ENCODE measurements at places on chromosomes 7 and 10.

- DNase-seq, result no peak
Observed at GRCh38 chr10:35304649-35305048, 31.7 kb upstream of the CCNY start.

- no peak for DNase-seq
Observed at GRCh38 chr7:49775065-49775948, 1.9 kb downstream of the VWC2 start.

GRCh38 chr10:103958996-103959395 is 7.9 kb upstream of the SLK start:
- DNase-seq, result no peak

DNA sequence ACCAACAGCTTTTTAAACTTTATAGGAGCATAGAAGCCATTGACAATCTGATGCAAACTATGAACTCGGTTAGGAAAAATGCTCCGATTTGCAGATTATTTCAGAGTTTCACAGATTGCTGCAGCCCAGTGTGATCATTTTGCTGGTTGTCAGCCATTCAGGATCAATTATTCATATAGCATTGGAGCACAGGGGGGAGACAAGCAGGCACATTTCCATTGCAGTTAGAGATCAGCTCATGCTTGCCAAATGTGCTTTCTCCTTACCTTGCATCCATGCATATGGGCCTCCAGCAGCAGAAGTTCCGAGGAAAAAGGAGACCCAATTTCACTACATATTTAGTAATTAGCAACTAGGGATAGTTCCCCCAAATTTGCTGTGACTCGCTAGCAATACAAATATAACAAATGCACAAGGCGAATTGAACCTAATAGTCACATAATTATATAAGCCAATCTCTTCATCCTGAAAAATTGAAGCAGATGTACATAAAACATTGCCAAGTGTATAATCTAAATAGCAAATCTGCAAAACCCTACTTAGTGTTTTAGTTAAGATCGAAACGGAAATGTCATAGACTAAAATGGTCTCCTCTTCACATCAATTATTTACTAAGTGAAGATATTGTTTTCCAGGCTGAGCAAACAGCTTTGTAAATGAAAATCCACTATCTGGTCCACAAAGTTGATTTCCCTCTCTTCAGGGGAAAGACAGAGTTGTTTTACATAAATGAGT is 49.5 kb upstream of the RSU1 start:
- DNase-seq, result no peak

DNA sequence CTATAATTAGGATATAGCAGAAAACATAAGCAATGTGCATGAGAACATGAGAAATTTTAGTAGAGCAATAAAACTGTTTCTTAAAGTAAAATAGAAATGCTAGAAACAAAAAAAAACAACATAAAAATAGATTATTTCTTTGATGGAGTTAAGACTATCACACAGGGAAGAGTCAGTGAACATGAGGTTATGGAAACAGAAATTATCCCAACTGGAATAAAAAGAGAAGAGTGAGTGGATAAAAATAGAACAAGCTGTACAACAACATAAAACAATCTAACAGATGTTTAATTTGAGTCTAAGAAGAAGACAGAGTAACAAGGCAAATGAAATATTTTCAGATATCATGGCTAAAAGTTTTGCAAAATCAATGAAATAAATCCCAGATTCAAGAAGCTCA is 7.5 kb upstream of the OR6B1 start:
- no peak for DNase-seq

- DNase-seq, result no peak
Observed at GRCh38 chr10:8138471-8138870, 84.0 kb downstream of the GATA3 start.

GRCh38 chr10:53980210-53980609 is 820.8 kb downstream of the PCDH15 start:
- no peak for DNase-seq

DNA sequence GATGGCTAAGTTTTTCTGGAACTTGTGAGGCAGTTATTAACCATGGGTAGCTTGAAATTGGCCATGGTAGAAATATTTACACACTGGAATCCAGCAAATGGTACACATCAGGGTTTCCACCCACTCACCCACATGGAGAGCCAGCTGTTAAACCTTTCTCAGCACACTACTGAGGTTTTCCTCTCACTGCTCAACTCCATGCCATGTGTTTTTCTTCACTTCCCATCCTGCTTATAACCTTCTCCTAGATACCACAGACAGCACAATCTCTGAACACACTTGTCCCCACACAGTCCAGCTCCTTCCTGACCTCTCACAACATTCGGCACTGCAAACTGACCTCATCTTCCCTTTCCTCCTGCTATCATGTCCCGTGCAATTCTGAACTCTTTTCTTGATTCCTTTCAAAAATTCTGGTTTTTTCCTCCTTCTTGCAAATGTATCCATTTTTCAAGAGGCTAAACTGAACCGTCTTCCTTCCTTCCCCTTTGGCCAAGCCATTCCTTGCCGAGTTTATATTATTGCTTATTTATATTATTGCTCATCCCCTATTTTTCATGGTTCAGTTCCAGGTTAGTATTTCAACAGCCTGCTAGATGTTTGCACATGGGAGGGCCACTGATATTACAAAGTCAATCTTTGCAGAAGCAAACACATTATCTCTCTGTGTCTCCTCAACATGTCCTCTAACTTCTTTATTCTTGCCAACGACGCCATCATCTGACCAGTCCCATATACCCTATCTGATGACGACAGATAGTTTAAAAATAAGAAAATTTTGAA is 606.4 kb downstream of the SORCS1 start:
- DNase-seq, result no peak

DNA sequence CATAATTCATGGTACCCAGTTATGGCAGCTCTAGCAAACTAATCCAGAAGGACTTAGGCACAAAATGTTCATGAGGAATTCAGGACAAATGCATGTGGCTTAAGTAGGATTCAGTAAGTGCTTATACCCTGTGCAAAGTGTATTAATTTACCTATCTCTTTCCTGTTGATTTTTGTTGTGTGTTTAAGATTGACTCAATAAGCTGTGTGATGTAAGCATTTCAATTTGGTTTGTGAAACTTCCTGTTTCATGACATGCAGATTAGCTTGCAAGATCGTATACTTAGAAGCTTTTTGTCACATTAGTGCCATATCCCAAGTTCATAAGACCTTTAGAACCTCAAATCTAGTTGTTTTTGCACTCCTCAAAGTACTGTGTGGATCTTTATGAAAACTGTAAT is 416.7 kb downstream of the ARL4A start:
- no peak for DNase-seq

DNA sequence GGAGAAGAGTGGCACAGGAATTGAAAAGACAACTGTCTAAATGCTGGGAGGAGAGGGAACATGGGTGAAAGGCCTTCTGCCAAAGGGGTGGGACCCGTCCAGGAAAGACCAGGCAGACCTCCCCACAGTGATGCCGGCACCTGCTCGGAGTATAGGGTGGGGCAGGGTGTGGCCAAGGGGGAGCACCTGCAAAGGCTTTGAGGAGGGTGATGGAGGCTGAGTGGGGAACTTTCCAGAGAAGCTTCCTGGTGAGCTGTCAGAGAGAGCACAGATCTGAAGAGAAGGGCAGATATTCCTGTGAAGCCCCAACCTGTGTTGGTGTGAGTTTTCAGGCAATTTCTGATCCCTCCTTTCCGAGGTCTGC is 263.4 kb upstream of the GRB10 start:
- no peak for DNase-seq

DNA sequence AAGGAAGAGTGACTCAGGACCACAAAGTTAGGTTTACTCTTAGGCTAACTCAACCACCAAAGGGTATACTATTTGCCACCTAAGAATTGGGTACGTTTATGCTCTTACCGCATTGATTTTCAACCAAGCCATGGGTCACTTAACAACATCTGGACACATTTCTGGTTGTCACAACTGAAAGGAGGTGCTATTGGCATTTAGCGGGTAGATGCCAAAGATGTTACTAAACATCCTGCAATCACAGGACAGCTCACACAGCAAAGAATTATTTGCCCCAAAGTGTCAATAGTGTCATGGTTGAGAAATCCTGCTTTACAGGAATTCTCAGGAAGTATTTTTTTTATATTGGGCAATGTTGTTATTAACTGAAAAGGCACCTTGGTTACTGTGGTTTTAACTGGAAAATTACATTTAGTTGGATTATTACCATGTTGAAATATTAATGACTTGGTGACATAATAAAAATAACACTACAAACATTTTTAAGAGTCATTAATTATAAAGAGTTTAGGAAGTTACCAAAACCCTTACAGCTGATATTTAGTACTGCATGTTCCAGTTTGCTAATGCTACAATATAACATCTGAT is 185.0 kb upstream of the TMEM196 start:
- DNase-seq, result no peak

GRCh38 chr10:92810934-92811532 is 37.3 kb upstream of the EXOC6 start:
- DNase-seq, result no peak

- peak; percentile 68 for DNase-seq
Observed at GRCh38 chr10:104337985-104338735, at the start of gene ITPRIP. Gene ITPRIP, minus strand, starts transcription at chr10:104338465. Its CDS starts 22,414 bp downstream, at chr10:104316051.

- DNase-seq, result no peak
Observed at GRCh38 chr10:30445711-30446110, 11.7 kb downstream of the MAP3K8 start.

GRCh38 chr10:92080244-92080643 is 156.7 kb downstream of the BTAF1 start:
- DNase-seq, result no peak

DNA sequence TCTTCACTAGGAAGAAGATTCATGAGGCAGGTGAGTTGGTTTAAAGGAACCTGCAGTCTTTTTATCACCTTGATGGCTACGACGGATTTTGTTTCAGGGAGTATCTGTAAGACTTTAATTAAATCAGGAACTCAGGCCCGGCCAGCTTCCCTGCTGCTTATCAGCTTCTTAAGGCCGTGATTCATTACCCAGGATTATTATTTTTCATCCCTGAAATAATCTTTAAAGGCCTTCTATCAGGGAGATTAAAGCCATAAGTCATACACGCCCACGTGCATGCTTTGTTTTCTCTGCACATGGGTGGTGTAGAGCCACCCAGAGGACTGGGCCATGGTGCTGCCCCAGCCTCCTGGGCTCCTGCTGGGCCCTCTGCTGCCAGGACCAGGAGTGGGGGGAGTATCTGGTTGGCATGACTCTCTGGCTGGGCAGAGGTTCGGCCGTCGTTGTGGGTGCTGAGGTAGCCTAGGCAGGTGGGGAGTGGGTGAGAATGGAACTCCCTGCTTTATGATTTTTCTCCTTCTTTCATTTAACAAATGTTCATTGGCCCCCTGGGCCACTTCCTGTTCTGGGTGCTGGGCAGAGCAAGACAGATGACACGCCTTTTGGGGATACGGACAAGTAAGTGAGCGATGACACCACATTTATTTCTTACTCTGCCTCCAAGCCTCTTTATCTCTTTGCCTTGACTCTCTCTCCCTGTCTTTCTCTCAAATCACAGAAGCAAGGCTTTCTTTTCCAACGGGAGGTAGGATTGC is 39.0 kb upstream of the PCBD1 start:
- no peak for DNase-seq

DNA sequence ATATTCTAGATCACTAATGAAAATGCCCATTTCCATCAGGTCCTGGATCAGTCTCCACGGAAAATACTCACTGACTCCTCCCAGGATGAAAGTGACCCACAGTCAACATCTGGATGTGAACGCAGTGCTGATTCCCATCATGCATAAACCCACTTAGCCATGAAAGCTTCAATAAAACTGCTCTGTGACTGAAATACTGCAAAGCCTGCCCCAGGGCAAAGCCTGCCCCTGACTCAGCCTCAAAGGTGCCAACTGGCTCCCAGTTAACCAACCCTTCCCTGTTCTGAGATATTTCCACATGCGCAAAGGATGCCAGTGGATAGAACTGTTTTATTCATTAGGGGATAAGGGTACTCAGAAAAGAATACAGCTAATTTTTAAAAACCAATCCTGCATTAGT is 24.0 kb downstream of the OSBPL3 start:
- DNase-seq, result no peak

DNA sequence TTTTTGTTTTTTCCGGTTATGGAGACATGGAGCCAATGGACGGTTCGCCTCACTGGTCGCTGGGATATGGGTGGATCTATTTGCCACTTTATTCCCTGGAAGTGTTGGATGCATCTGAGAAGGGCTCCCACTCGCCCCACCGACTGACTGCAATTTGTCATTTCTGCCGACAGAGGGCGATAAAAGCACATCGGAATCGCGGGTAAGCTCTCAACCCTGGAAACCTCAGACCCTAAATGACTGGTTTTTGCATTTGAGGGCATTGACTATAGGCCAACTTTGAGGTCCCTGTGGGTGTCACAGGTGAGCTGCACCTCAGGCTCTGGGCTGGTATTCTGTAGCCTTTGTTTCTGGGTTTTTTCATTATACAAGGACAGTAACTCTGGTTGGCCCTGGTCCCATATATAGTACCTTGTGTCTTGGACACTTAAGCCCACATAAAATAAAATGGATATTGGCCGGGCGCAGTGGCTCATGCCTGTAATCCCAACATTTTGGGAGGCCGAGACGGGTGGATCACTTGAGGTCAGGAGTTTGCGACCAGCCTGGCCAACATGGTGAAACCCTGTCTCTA is 11.9 kb upstream of the OPALIN start:
- DNase-seq, result peak; percentile 46

DNA sequence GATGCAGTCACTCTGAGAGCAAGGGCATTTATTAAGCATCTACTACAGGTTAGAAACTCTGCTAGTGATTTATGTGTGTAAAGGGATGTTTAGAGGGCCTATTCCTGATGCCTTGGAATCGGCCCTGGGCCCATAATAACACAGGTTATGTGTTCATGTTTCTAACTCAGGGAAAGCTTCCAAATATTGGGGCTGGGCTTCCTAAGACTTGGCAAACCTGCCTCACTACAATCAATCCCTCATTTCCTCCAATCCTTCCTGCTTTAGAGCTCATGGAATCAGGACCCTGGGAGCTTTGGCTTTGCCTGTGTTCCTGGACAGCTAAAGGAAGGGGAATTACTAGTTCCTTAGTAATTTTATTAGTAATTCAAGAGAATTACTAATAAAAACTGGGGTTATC is 148.8 kb downstream of the HIBADH start:
- no peak for DNase-seq

- no peak for DNase-seq
Observed at GRCh38 chr10:113958631-113959382, 84.9 kb upstream of the ADRB1 start.
